ENCODE measurements at places on chromosomes 12 and 14. TPM values are rescaled to one million over a fixed set of nuclear protein-coding genes. Genes with fewer than 3 reads are reported as not detected.

The TSPAN8 gene
- not detected for total RNA-seq

The TAS2R42 gene
- total RNA-seq = not detected

The TMEM121 gene
- 10.4 TPM for total RNA-seq

The NRXN3 gene
- 7.0 TPM for total RNA-seq

GRCh38 chr14:45838597-45838996 lies 585.6 kb upstream of the MIS18BP1 start:
- H3K36me3 ChIP-seq = no peaks in the 10 kb centered on the region
- no peaks in the 10 kb centered on the region for H3K4me1 ChIP-seq

DNA sequence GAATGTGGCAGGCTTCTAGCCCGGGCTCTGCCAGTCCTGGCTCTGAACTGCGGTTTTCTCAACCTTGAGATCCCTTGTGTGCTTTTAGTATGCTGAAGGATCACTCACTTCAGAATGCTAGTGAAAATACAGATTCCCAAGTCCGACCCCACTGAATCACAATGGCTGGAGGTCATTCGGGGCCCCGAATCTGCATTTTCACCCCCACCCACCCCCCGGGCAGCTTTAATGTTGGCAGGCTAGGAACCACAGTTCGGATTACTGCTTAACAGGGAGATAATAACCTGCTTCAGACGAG lies 573 bp upstream of the SUSD6 start:
- H3K4me3 ChIP-seq = peak overlapping the region; percentile 8
- no peak for DNase-seq
- H3K27ac ChIP-seq = peak overlapping the region; percentile 99
- peaks cover 47% of the 10 kb centered on the region for H3K4me1 ChIP-seq
- no peaks in the 10 kb centered on the region for H3K27me3 ChIP-seq

DNA sequence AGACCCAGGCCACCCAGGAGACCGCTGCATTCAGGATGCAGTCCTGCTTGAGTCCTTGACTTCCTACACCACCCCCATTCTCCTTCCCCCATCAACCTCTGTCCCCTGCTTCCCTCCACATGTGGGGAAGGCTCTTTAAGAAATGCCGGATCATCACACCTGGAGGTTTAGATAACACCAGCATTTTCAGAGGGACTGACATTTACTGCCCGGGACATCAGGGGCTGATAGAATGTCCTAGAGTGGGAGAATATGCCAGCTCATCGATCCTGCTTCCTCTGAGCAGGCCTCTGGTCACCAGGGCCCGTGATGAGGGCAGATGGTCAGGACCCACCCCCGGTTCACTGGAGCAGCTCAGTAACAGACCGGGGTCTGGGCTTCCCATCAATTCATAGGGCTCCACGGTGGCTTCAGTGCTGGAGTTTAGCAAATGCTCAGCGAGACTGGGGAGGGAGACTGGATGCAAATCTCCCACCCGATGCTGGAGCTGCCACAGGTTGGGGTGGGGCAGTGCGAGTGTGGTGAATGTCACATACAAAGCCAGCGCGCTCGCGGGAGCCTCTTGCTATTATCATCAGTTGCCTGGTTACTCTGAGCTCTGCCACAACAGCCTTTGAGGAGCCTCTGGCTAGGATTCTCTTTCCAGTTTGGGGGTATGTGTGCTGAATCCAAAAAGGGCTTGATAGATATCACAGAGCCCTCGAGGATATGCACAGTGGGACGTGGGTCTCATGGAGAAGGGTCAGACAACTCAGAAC lies 111.6 kb downstream of the RBM19 start:
- no peaks in the 10 kb centered on the region for H3K4me1 ChIP-seq
- H3K27me3 ChIP-seq = no peaks in the 10 kb centered on the region
- no peak overlapping the region for H3K27ac ChIP-seq

DNA sequence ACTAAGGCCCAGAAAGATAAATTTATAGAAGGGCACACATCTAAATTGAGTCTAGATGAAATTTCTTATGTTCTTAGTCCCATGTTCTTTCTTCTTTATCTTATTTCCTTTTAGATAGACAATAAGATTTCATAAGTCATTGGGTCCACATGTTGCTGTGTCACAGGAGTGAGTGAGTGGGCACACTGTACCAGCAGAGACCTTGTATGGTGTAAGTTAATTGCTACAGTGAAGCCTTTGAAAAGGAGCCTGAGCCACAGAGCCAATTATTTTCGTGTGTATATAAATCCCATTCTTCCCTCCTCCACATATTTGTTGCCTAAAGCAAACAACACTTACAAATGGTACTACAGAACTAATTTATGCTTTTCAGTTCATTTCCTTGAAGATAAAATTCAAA lies 79.1 kb downstream of the GRIP1 start:
- no peak for DNase-seq
- no peak overlapping the region for H3K4me3 ChIP-seq
- no peaks in the 10 kb centered on the region for H3K36me3 ChIP-seq

- H3K4me3 ChIP-seq = no peak overlapping the region
- H3K27ac ChIP-seq = no peak overlapping the region
- no peaks in the 10 kb centered on the region for H3K27me3 ChIP-seq
- H3K4me1 ChIP-seq = no peaks in the 10 kb centered on the region
Observed at GRCh38 chr12:79747274-79747673, 56.5 kb upstream of the PAWR start.

DNA sequence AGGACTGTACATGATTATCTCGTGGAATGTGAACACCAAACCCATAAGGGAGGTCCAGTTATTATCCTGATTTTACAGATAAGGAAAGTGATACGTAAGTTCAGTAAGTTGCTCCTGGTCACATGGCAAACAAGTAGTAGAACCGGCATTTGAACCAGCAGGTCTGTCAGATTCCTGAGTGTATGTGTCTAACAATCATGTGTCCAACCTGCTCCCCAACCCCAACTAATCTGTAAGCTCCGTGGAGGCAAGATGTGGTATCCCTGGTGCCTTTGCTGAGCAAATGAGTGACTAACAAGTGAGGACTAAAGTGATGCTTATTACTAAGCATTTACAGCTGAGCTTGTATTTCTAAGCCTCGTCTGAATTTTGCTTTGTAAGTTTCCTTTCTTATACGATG lies 65.9 kb downstream of the PTPN21 start:
- no peak overlapping the region for H3K4me3 ChIP-seq
- no peaks in the 10 kb centered on the region for H3K27me3 ChIP-seq
- peaks cover 4% of the 10 kb centered on the region for H3K4me1 ChIP-seq
- H3K27ac ChIP-seq = no peak overlapping the region
- peaks cover 17% of the 10 kb centered on the region for H3K36me3 ChIP-seq

GRCh38 chr12:111056618-111057521 lies 136.5 kb upstream of the MYL2 start:
- H3K27ac ChIP-seq = peak overlapping the region; percentile 76
- H3K27me3 ChIP-seq = no peaks in the 10 kb centered on the region
- peaks cover 16% of the 10 kb centered on the region for H3K4me1 ChIP-seq
- no peak overlapping the region for H3K4me3 ChIP-seq
- no peaks in the 10 kb centered on the region for H3K36me3 ChIP-seq
- peak; percentile 79 for DNase-seq

DNA sequence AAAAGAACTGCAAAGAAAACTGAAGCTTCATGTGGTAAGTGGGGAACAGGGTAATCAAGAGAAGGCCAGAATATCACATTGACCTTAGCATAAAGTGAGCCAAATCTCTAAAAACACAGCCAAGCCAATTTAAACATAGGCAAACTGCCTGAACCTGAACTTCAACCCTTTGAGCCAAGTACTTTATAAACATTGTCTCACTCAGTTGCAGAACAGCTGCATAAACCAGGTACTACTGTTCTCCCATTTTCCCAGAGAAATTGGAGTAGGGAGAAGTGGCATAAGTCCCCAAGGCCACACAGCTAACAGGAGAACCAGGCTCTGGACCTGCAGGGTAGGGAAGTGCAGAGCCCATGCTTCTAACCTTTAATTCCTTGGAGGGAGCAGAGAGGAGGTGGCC lies 30.4 kb upstream of the FKBP4 start:
- no peaks in the 10 kb centered on the region for H3K4me1 ChIP-seq
- DNase-seq = no peak
- H3K27ac ChIP-seq = no peak overlapping the region
- H3K4me3 ChIP-seq = no peak overlapping the region
- H3K36me3 ChIP-seq = no peaks in the 10 kb centered on the region

GRCh38 chr12:97452230-97452629 lies 10.4 kb upstream of the RMST start:
- H3K27ac ChIP-seq = no peak overlapping the region
- no peaks in the 10 kb centered on the region for H3K36me3 ChIP-seq
- no peak overlapping the region for H3K4me3 ChIP-seq
- no peak for DNase-seq
- H3K4me1 ChIP-seq = no peaks in the 10 kb centered on the region

GRCh38 chr12:131093971-131094830 lies 140.5 kb downstream of the ADGRD1 start:
- peaks cover 38% of the 10 kb centered on the region for H3K27me3 ChIP-seq
- no peaks in the 10 kb centered on the region for H3K36me3 ChIP-seq
- DNase-seq = peak; percentile 58
- H3K4me1 ChIP-seq = peaks cover 8% of the 10 kb centered on the region
- H3K4me3 ChIP-seq = no peak overlapping the region
